ENCODE measurements at places on chromosomes 5 and 9.

- DNase-seq = no peak
These were observed 23.8 kb downstream of the KLF4 start for GRCh38 chr9:107465467-107466451.

GRCh38 chr9:353077-353476 is 138.4 kb downstream of the DOCK8 start:
- DNase-seq = no peak

DNA sequence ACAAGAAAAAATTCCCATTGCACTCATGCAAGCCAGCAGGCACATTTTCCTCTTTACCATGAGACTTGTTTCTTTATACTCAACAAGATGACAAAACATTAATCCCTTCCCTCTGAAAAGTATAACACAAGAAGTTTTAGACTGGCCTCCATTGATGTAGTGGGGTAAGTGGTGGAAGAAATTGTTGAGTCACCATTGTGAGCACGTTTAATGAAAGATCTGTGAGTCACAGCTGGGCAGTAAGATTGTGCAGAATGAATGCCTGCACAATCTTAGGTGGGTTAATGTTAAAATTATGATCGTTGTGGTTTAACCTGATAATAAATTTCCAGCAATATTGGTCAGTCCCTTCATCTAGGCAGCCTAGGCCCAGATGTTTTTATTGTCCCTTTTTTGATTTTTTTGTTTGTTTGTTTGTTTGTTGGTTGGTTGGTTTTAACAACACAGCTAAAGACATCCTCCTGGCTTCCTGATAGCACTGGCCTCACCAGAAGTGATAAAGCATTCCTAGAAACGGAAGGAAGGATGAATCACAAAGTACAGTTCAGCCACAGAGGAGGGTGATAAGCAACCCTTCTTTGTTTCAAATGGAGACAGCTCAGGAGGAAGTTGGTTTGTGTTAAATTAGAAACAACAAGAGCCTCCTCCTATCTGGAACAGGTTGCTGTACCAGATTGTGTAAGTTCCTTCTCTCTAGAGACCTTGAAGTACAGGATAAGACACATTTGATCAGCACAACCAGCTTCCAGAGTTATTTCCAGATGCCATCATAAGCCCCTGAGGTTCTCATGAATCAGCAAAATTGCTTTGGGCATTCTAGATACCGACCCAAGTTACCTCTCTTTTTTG is 40.3 kb downstream of the SLC24A2 start:
- no peak for DNase-seq

DNA sequence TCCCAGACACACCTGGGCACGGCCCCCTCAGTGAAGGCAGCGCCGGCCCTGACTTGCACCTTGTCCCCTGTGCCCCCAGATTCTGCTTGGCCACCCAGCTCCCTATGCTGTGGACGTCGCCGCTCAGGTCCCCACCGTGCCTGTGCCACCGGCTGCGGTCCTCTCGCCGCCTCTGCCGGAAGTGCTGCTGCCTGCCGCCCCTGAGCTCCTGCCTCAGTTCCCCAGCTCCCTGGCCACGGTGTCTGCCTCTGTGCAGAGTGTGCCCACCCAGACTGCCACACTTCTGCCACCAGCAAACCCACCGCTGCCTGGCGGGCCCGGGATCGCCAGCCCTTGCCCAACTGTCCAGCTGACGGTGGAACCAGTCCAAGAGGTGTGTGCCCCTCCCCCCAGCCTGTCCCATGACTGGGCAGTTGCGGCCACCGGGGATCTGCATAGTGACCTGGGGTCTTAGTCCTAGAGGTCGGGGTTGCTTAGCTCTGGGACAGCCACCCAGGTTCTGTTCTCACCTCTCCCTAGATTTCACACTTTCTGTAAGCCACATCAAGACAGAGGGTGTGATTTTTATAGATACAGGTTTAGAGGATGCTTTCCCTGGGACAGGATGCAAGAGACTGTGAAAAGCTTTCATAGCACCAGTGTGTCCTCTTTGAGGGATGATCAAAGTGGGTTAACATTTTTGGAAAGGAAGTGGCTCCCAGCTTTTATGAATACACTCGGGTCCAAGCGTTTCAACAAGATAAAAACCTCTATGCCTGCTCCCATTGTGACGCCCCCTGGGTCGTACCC is 78.0 kb downstream of the WNK2 start:
- DNase-seq = no peak

DNA sequence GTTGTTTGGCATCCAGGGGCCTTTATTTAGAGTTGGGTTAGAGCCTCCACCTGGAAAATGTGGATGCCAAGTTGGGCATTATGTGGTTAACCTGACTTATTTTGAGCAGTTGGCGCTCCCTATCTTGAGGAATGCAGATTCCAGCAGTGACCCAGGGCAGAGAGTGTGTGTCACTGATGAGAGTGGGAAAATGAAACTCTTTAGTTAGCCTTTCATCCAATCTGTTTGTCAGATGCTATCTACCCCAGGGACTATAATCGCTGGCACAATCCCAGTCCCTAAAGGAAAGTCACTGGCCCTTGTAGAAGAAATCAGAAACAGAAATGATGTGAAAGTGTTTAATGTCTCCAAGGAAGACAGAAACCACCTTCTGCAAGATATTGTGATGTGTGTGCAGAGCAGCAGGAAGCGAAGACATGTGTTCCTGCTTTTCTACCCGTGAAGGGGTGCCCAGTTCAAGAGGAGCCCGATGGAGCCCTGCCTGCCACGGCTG is 10.2 kb upstream of the STING1 start:
- no peak for DNase-seq

GRCh38 chr9:130041648-130042405 is 1.2 kb downstream of the FNBP1 start:
- DNase-seq = no peak

DNA sequence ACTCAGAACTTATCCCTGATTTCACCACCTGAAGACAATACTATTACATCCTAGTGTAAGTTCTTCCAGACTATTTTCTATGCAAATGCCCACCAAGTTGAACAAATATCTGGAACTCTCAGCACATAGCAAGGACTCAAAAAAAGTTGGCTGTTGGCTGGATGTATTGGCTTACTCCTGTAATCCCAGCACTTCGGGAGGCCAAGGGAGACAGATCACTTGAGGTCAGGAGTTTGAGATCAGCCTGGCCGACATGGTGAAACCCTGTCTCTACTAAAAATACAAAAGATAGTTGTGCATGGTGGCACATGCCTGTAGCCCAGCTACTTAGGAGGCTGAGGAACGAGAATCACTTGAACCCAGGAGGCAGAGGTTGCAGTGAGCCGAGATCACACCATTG is 15.0 kb upstream of the VPS13A start:
- DNase-seq = no peak

GRCh38 chr5:115180165-115180709 is 10.5 kb upstream of the TRIM36 start:
- no peak for DNase-seq

- DNase-seq = no peak
These were observed 82.6 kb downstream of the DOCK2 start for GRCh38 chr5:169719360-169720314.

GRCh38 chr5:119808474-119808873 is 179.1 kb downstream of the FAM170A start:
- no peak for DNase-seq

DNA sequence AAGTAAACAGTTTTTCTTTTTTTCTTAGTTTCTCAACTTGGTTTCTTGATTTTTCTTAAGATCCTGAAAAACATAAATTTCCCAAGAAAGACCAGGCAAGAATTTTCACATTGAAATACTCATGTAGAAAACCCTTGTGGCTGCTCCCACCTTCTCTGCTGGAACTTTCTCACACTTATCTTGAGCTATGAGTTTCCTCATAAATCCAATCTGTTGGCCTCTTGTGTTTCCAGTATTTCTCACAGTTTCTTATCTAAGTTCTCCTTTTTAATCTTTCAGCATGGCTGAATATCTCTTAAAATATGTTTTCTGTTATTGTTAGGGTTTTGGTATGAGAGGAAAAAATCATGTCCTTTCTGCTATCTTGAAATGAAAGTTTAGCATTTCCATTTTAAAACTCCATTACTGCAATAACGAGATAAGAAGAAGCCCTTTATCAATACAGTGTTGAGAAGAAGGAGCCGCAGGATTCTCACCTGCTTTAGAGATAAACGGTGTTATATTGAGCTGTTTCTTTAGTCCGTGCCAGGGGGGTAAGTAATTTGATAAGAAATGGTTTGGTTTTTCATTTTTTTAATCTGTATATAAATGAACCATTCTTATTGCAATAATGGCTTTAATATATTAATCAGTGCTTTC is 89.3 kb downstream of the ALDH1A1 start:
- DNase-seq = no peak

DNA sequence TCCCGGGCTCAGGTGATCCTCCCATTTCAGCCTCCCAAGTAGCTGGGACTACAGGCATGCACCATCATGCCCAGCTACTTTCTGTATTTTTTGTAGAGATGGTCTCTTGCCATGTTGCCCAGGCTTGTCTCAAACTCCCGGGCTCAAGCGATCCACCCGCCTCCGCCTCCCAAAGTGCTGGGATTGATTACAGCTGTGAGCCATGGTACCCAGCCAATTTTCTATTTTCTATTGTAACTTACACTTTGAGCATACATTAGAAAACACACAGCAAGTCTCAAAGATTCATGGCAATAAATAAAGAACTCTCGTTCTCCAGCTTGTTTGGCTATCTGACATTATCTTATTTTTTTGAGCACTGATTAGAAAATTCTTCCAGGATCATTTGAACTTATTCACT is 228.7 kb downstream of the ADAMTS6 start:
- DNase-seq = no peak

GRCh38 chr5:159854916-159855315 is 61.4 kb upstream of the ADRA1B start:
- no peak for DNase-seq

- DNase-seq = no peak
These were observed 5.1 kb upstream of the AHRR start for GRCh38 chr5:316210-317085.

- DNase-seq = no peak
These were observed 186.3 kb upstream of the TUSC1 start for GRCh38 chr9:25864509-25864908.

- no peak for DNase-seq
These were observed 163.6 kb downstream of the COMMD10 start for GRCh38 chr5:116248432-116248831.

- no peak for DNase-seq
These were observed 365.2 kb downstream of the BRINP1 start for GRCh38 chr9:119003882-119004617.

- DNase-seq = no peak
These were observed 5.8 kb upstream of the TBC1D9B start for GRCh38 chr5:179913461-179913860.

- DNase-seq = no peak
These were observed 47.0 kb downstream of the DNAJC21 start for GRCh38 chr5:34976347-34976746.

DNA sequence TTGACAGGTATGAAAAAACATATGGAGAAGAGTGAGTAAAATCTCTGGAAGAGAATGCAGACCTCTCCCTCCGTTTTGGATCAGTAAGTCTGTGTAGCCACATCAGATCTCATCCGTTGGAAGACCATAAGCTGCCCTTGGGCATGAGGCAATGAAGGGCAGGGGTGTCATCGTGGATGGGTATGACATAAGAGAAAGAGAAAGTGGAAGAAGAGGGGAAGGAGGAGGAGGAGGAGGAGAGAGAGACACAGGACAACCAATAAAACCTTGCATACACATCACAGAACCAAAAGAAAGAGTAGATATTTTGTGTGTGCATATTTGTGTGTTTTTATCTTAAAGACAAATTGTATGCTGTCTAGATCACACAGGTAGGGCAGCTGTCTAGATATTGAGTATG is 50.7 kb downstream of the PRRC1 start:
- no peak for DNase-seq

- no peak for DNase-seq
These were observed 605.0 kb upstream of the CLINT1 start for GRCh38 chr5:158463938-158464337.

DNA sequence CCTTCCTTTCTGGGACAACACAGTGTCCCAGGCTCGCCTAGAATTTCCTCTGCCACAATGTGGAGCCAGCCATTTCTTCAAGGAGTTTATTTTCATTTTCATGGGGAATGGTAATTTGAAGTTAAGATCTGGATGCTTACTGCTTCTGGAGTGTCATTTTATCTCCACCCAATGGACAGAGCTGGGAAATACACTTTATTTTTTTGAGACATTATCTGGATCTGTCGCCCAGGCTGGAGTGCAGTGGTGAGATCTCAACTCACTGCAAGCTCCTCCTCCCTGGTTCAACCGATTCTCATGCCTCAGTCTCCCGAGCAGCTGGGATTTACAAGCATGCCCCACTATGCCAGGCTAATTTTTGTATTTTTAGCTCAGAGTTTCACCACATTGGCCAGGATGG is 12.7 kb upstream of the THG1L start:
- no peak for DNase-seq

DNA sequence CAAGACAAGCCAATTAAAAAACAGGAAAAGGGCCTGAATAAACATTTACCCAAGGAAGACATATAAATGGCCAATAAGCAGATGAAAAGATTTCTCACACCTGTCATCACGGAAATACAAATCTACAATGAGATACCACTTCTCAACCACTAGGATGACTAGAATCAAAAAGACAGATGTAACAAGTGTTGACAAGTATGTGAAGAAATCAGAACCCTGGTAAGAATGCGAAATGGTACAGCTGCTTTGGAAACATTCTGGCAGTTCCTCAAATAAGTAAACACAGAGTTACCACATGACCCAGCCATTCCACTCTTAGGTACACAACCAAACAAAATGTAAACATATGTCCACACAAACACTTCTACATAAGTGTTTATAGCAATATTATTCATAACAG is 32.5 kb downstream of the LEAP2 start:
- no peak for DNase-seq

GRCh38 chr5:21783074-21783679 is 1070.0 kb downstream of the CDH12 start:
- DNase-seq = no peak

DNA sequence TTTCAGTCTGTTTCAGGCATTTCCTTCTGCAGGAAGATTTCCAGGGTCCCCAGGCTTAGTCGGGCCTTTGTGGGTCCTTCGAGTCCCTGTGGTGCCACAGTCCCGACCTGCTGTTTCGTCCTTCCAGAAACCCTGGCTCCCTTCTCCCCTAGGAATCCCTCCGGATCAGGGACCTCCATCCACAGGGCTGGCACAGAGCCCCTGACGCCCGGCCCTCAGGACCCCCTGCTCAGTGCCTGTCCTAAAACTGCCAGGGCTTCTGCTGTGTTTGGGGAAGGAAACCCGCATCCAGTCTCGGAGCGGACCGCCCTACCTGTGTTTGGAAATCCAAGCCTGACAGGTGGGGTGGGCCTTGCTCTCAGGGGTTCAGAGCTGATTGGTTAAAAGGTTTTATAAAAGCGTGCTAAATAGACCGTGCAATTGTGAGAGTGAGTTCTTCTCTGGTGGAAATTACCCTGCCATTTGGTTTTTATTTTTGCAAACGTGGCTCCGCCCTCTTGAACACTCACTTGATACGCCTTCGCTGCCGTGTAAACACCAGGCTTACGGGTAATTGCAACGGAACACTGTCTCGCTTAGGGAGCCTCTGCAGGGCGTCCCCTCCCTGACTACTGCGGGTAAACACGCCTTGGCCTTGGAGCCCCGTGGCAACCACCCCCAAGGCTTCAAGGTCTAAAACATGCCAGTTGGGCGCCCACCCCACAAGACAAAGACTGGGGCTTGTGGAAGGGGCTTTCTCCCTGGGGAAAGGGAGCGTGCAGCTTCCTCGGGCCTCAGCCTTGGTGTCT is 121.2 kb downstream of the PHF2 start:
- DNase-seq = no peak

- DNase-seq = no peak
These were observed 28.6 kb upstream of the CPEB4 start for GRCh38 chr5:173859408-173860159.

Data from stimulated activated CD8-positive, alpha-beta memory T cell treated with anti-CD3 and anti-CD28 coated beads, Interleukin-7, amount 100 ng/mL, for 4 hours (primary cell).